HuH-7.5 (cell line): ENCODE measurements at places on chromosomes 16 and 17.

GRCh38 chr17:1229349-1229899 is 40.8 kb upstream of the BHLHA9 start:
- DNase-seq = no peak

DNA sequence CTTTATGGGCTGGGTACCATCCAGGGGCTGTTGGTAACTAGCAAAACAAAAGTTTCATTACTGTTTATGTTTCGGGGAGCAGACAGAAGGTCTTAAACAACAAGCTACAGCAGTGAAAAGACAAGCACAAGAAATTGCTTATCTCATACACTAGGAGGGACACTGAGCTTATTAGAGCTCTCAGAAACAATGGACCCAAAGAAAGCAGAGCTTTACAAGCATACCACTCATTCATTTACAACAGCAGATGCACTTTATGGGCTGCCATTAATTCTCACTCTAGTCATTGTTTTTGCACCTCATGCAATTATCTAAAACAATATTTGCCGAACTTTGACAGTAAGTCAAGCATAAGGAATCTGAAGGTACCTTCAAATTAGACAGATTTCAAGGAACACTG is 10.0 kb downstream of the KRT16 start:
- DNase-seq = no peak

- no peak for DNase-seq
Measured at GRCh38 chr16:11171448-11171709, 84.6 kb downstream of the SOCS1 start.

GRCh38 chr17:70987867-70988340 is 818.6 kb downstream of the KCNJ2 start:
- no peak for DNase-seq

- no peak for DNase-seq
Measured at GRCh38 chr17:48231995-48232959, 124.7 kb downstream of the SNX11 start.

GRCh38 chr16:31487071-31487719 is 4.3 kb downstream of the SLC5A2 start:
- DNase-seq = no peak

DNA sequence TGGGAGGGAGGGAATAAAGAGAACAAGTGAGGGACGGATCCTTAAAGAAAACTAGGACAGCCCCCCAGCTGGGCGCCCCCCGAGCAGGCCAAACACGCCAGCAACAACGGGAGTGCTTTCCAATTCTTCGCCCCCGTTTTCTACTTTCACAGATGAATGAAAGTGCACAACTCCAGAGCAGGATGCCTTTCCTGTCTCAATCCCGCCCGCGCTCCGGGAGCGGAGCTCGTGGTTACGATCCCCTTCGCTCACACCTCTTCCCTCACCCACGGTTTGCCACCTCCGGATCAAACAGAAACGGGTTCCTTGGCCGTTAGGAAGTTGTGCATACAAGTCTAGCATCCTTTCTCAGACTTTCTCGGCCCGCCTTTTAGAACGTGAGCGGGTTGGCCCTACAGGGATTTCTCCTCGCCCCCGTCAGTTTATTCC is 680 bp downstream of the SKA2 start:
- DNase-seq = no peak

DNA sequence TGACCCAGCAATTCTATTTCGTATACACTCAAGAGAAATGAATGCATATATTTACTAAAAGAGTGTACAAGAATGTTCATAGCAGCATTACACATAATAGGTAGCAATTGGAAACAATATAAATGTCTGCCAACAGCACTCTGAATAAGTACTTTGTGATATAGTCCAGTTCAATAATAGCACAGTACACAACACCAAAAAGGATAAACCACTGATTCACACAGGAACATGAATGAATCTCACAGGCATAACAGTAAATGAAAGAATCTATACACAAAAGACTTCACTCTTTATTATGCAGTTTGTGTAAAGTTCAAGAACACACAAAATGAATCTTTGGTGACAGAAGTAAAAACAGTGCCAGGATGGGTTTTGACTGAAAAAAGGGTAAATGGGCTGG is 86.3 kb downstream of the NLK start:
- DNase-seq = no peak

- no peak for DNase-seq
Measured at GRCh38 chr17:46000757-46001156, 1.7 kb downstream of the STH start.

DNA sequence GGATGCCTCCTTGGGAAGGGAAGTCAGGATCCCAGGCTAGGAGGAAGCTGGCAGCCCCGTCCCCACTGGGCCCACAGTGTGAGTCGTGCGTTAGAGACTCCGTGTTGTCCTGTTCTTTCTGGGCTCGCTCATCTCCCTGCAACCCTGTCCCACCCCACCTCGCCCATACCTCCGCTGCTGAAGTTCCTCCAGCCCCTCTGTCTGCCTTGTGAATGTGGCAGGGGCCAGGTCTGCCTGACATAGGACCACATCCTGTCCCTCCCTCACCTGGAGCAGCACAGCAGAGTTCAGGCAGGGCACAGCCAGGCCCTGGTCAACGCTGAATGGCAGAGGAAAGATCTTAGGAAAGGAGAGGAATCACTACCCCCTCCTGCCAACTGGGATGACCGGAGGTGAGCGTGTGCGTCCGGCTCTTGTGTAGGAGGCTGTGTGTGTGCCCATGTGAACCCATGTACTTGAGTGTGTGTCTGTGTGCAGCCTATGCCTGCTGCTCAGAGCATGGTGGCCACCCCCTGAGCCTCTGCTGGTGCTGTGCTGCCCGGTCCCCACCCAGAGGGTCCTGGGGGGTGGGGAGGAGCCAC is 12.8 kb downstream of the KCNJ18 start:
- DNase-seq = no peak

- DNase-seq = no peak
Measured at GRCh38 chr17:17231621-17232302, 5.2 kb downstream of the FLCN start.

DNA sequence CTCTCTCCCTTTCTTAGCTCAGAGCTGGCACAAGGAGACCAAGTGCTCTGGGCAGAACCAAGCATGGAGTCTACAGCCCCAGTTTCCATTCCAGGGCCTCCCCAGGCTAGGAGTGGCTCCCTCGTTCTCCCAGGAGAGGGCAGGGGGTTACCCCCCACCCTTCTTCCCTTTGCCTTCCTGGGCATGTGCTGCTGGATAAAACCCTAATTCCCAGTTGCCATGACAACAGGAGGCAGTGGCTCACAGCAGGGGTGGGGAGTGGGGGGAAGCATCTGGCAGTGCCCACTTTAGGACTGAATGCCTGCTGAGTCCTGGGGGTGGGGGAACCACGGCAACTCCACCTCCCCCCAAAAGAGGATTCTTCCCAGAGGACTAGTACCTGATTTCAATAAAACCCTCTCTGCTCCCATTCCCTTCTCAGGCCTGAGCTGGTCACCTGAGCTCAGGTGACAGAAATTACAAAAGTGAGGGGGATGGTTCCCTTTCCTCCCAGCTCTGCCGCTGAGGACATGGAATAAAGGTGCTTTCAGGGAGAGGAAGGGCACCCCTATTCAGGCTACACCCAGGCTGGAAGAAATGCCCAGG is 1.8 kb downstream of the MPP2 start:
- no peak for DNase-seq

DNA sequence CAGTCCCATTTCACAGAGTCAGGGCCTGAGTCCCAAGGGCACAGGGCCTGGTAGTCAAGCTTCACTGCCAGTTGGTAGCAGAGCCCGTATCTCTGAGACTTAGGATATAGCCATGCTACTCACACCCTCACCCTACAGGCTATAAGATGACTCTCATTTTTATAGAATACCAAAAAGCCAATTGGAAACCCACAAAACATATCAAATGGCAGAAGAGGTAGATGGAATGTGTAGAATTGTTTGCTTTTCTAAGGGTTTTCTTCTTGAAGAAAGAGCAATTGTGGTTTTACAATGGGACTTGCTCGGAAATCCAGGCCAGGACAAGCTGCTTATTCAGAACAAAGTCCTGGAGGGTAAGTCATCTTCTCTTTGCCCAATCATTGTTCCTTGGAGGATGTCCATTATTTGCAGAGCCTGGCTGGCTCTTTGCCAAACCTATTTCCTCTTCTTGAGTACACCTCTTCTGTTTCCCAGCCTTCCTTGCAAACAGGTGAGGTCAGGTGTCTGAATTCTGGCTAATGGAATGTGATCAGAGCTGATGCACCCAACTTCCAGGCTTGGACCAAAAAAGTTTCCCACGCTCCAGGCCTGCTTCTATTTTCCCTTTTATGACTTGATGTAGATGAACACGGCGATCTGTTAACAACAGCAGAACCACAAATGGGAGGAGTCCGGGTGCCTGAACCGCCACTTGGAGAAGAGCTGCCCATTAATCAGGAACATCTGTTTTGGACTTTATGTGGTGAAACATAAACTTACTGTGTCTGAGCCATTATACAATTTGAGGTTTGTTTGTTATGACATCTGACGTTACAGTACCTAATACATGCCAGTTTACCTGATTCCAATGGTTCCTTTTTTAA is 16.9 kb upstream of the CCL22 start:
- DNase-seq = no peak

DNA sequence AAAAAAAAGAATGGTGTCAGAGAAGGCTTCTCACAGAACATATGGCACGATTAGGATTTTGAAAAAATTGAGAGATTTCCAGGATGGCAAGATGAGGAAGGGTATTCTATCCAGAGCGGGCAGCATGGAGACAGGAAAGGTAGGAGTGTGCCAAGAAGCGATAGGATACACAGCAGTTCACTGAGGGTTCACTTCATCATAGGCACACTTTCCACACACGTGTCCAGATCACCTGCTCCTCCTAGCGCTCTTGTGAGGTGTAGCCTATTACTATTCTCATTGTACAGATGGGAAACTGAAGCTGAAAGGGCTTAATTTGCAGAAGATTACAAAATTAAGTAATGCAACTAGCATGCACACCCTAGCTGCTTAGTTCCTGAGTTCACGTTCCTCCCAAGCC is 6.2 kb upstream of the ELAC2 start:
- no peak for DNase-seq

GRCh38 chr16:65223335-65223734 is 101.5 kb upstream of the CDH11 start:
- DNase-seq = no peak

- peak; percentile 90 for DNase-seq
Measured at GRCh38 chr17:42681976-42682721, at the start of gene CNTNAP1. TSS of gene CNTNAP1 (plus strand) at chr17:42682531. CDS start at chr17:42682830, 299 bp downstream.

- DNase-seq = no peak
Measured at GRCh38 chr17:6547336-6547735, 9.0 kb downstream of the PITPNM3 start.

GRCh38 chr17:37642681-37643080 is 565 bp downstream of the DDX52 start:
- no peak for DNase-seq

DNA sequence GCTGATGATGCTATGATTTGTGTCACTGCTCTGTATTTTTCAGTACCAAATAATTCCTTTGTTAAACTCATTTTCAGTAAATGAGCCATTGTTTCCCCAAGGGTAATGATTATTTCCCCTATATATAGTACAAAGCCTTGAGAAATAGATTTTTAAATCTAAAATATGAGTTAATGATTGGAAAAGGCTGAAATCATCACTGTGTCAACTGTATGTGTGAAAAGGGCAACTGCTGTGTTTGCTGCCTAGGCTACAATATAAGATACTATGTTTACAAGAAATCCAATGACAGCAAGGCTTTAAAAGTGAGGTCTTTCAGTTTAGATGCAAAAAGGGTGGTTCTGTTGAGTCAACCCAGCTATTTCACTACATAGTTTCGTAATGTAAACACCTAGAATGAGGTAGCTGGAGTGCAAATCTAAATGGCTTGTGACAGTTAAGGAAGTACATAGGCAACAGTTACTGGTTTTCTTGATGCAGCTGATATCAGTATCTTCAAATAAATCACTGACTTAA is 15.3 kb downstream of the NLK start:
- peak; percentile 14 for DNase-seq

DNA sequence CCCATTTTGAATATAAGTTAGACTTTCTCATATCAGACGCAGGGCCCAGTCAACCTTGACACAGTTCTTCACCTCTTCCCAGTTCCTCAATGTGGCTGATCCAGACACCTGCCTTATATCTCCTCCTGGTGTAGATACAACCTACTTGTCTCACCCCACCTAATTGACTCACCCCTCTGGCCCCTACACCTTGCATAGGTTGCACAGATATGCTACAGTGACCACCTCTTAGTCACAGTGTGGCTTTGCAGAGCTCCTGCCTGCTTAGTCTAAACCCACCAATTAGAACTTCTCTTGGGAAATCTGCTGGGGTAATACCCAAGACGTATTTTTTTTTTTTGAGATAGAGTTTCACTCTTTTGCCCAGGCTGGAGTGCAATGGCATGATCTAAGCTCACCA is 16.8 kb downstream of the CHP2 start:
- no peak for DNase-seq

DNA sequence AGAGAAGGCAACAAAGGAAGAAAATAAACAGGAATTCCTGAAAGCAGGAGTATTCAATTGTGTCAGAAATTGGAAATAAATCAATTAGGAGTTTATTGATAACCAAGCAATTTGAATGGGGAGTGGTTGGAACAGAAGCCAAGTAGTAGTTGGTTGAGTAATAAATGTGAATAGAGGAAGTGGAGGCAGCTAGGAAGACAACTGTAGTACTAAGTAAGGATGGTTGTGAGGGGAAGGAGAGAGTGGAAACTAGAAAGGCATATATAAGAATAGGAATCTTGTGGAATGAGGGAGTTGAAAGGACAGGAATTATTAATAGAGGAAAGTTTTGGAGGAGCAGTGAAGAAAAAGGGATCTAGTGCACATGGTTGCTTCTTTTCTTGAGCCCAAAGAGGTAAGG is 34.4 kb downstream of the NFAT5 start:
- DNase-seq = no peak

DNA sequence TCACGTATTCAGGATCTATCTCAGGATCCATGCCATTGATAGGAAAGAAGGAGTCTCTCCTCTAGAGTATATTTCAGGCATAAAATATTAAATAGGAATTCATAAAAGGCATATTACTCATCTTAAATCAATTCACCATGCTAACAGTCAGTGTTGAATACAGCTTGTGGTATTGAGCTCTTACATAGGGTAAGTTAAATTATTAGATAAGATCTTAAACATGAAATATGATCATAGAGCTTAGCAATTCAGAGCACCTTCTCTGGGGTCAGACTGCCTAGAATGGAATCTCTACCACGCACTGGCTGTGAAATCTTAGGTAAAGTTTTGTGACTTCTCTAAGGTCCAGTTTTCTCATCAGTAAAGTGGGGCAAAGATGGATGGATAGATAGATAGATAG is 20.7 kb downstream of the MARCHF10 start:
- DNase-seq = no peak

- no peak for DNase-seq
Measured at GRCh38 chr17:39556423-39556822, 51.3 kb downstream of the NEUROD2 start.
